H1 (cell line): ENCODE measurements at places on chromosomes 5 and 9. TPM values are rescaled to one million over a fixed set of nuclear protein-coding genes. Genes with fewer than 3 reads are reported as not detected.

Gene SPATA31E1
- polyA plus RNA-seq = 0.05 and 0.09 TPM in 2 replicates

Gene TAF1L
- polyA plus RNA-seq = 0.02 TPM in 1 of 2 replicates, not detected in the other

Gene HTR1A
- polyA plus RNA-seq = 6.2 and 6.5 TPM in 2 replicates

Gene FBXO10
- polyA plus RNA-seq = 13.9 and 17.4 TPM in 2 replicates

Gene GM2A
- 18.5 TPM in 2 replicates for polyA plus RNA-seq

Gene PTPRD
- polyA plus RNA-seq = 17.2 and 19.8 TPM in 2 replicates

Gene CTNND2
- 7.4 and 9.8 TPM in 2 replicates for polyA plus RNA-seq

Gene NMUR2
- 0.11 and 0.17 TPM in 2 replicates for polyA plus RNA-seq

Gene ATP10B
- 0.06 TPM in 2 replicates for polyA plus RNA-seq
